Activated CD4-positive, alpha-beta T cell treated with anti-CD3 and anti-CD28 coated beads, Interleukin-2, Interleukin-4, amounts not matched to agents 100 ng/mL and 50 ng/mL, durations not matched to agents 16 hours and 8 hours (primary cell): ENCODE measurements at places on chromosomes 2 and 18.

DNA sequence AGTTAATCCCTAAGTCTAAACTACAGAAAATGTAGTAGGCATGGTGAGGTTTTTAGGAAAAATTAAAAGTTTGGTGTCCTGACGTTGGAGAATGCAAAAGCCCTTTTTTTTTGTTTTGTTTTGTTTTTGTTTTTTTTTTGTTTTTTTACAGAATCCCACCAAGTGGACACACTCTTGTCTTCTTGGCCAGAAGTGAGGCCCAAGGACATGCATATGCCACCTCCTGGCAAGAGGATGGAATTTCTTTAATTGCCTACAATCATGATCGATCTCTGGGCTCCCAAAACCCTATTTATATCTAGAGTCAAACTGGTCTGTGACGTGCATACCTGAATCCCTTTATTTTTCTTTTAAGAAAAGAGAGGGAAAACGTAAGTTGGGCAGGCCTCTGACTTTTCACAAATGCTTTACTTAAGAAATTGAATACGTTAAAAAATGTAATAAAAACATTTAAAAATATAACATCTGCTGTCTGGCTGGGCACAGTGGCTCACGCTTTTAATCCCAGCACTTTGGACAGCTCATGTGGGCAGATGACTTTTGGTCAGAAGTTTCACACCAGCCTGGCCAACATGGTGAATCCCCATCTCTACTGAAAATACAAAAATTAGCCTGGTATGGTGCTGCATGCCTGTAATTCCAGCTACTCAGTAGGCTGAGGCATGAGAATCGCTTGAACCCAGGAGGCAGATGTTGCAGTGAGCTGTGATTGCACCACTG, 502.7 kb downstream of the CBLN2 start:
- no peak for DNase-seq

DNA sequence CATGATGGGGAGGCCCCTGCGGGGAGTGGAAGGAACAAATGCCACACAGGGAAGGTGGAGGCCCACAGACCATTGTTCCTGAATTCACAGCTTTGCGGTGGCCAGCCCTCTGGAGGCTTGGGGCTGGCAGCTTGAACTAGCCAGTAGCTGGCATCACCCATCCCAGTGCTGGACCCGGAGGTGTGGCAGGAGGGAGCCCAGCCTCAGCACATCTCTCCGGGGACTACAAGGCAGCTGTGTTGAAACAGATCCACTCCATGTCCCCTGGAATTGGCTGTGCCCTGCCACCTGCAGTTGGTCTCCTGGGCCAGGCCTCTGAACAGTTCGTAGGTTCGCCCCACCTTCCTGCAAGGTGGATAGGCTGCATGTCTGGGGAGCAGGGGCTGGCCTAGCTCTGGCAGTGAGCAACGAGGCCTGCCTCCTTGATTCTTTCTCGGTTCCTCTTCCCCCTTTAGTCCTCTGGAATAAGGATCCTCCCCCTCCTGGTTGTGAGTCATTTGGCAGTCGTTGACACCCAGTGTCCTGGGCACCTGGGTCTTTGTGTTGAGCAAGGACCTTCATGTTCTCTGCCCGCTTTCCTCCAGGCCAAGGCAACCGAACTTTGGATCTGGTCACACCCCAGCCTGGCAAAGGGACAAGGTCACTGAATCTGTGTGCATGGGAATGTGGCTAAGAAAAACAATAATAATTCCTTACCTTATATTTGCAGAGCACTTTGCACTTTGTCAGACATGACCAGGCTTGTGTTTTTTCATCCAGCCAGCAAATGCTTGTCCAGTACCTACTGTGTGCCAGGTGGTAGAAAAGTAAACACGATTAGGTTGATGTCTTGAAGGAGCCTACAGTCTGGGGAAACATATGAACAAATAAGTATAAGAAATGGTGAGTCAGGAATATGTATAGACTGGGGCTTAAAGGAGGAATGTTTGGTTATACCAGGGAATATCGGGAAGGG, 55.0 kb upstream of the MCFD2 start:
- no peak for DNase-seq

DNA sequence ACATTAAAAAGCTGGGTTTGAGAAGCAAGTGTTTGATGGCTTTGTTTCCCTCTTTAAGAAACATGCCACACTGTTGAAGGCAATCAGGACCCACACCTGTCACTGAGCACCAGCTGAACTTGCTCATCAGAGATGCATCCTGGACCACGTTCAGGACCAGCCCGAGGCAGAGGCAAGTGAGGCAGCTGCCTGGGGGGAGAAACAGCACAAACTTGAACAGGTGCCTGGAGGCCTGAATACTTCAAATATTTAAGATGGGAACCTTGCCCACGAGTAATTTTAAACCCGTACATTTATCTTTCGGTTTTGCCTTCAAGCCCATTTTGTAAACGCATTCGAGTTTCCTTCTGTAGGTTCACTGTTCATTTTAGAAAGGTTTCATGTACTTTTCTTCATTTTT, 421.3 kb downstream of the NYAP2 start:
- DNase-seq, result no peak

DNA sequence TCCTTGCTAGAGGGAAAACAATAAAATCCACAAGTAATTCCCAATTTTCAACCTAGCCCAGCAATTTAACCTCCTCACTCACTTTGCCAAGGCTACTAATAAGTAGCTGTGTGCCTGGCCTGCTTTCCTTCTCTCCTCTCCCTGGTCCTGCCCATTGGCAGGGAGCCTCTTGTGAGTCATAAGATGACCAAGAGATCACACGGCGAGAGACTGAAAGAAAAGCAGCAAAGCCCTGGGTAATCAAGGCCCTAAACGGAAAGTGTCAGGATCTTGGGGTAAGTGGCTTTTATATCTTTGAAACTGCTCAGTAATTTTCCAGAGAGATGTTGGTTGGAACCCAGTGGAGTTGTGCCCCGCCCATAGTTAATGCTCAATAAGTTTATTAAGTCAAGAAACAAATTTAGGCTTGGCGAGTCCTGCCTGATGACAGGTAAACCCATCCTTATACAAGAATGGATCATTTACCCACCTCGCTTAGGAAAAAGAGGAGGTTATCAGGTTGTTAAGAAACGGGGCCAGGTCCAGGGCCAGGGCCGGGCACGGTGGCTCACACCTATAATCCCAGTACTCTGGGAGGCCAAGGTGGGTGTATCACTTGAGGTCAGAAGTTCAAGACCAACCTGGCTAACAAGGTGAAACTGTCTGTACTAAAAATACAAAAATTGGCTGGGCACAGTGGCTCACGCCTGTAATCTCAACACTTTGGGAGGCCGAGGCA, 10.0 kb upstream of the ADAM17 start:
- DNase-seq, result no peak

DNA sequence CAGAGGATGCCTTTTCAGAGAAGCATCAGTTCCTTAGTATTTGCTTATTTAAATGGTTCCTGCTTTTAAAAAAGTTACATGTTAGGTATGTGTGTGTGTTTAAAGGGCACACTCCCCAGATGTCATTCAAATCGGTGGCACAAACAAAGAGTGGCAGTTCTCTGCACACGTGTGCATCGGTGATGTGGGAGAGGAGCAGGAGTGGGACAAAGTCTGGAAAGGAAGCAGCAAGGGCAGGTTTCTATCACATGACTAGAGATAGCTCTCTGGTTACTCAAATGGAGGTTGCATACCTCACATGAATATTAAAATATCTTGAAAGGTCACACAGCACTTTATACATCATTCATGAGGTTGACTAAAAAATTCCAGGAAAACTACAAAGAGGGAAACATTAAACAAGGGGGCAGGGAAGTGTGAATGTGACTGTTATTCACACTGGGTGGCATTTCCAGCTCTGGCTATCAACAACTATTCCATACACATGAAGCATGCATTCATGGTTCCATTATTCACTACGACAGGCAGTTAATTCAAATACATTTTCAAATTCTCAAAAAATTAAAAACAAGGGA, 64.7 kb downstream of the SEPTIN10 start:
- no peak for DNase-seq

GRCh38 chr2:33577668-33578067, 21.4 kb downstream of the FAM98A start:
- DNase-seq, result no peak

- DNase-seq, result no peak
Measured at GRCh38 chr18:63421514-63421913, 762 bp downstream of the VPS4B start.

DNA sequence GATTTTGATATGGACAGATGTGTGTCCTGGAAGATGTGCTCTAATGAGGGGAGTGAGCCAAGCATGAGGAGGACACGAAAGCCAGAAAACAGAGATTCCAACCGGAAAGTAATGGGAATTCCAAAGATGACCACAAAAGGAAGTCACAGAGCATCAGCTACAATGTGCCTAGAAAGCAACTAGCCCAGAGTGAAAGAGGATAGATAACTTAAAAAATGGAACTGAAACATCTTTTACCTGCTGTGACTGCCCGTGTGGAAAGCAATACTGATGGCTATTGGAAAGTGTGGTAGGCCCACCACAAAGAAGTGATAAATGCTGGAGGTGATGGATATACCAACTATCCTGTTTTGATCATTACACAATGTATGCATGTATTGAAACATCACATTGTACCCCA, 21.6 kb downstream of the DNMT3A start:
- DNase-seq, result no peak

DNA sequence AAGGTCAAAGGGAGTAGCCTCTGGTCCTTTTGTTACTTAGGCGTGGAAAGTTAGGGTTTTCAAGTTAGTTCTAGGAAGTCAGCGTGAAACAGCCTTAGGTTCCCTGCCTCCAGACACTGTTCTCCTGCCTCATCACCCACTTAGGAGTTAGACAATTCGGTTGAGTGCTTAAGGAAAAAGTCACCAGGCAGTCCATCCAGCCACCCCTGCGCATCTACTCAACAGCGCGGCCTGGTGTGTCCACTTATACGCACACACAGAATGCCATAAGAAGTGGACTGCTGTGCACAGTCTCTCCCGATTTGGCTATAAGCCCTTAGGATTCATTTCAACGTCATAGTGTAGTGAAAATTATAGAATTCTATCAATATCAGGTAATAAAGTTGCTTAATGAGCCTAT, 470.8 kb upstream of the TNP1 start:
- no peak for DNase-seq

GRCh38 chr18:39795350-39795749, 2159.7 kb upstream of the PIK3C3 start:
- DNase-seq, result no peak

DNA sequence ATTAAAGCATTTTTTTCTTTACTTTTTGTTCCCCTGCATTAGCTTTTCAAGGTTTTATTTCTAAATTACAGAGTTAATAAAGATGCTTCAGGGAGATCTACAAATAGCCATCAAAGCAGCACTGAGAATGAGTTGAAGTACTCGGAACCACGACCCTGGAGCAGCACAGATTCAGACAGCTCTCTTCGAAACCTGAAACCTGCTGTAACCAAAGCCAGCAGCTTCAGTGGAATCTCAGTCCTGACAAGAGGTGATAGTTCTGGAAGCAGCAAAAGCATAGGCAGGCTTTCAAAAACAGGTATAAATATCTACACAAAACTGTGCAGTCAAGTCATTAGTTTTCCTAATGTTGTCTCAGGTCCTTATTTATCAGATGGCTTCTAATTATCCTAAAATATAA, 102.8 kb upstream of the UBXN4 start:
- DNase-seq, result no peak

DNA sequence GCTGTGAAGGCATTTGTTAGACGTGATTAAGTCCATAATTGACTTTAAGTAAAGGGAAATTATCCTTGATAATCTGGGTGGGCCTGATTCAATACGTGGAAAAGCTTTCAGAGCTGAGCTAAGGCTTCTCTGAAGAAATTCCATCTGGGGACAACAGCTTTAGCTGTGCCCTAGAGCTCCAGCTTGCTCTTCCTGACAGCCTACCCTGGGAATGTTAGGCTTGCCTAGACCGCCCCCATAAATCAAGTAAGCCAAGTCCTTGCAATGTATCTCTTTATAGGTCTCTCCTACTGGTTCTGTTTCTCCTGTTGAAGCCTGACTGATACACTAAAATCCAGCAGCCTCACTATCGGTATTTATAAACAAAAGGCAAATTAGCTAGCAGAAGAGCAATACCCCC, 160.0 kb downstream of the STK39 start:
- no peak for DNase-seq

DNA sequence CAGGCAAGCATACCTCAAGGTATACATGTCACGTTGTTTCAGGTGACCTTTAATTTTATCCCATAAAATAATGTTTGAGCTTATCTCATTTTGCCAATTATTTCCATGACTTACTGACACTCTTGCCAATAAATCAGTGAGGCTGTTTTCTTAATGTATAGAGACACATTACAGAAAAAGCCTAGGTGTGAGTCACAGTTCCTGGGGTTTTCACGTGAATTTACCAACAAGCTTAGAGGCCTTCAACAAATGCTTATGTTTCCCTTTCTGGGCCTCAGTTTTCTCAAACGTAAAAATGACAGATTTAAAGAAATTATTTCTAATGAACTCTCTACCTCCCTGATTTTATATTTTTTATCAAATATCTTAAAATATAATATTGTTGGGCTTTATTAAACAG, 517.5 kb upstream of the SPHKAP start:
- no peak for DNase-seq

- peak; percentile 5 for DNase-seq
Measured at GRCh38 chr2:75896779-75897366, 186.2 kb upstream of the GCFC2 start.
